Suppressor macrophage (primary cell): ENCODE measurements at places on chromosomes 5 and 9.

DNA sequence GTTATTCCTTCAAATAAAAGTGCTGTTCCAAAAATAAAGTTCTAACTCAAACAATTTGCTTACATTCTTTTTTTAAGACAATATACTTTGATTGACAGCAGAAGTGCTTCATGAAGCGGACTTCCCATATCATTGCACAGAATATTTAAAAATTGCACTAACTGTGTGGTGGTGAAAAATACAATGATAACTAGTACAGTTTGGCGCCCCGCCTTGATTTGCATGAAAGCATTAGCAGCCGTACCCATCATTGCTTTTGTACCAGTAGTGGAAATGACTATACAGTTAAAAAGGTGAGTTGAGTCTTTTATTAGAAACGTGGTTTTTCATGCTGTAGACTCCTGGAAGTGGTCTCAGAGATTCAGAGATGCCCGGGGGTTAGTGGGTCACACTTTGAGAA, 69.5 kb upstream of the MAP3K1 start:
- DNase-seq = no peak

GRCh38 chr9:114012126-114012525, 66.0 kb downstream of the AMBP start:
- DNase-seq = no peak

- DNase-seq = no peak
These were observed 439.0 kb upstream of the PTGER4 start for GRCh38 chr5:40240671-40241070.

DNA sequence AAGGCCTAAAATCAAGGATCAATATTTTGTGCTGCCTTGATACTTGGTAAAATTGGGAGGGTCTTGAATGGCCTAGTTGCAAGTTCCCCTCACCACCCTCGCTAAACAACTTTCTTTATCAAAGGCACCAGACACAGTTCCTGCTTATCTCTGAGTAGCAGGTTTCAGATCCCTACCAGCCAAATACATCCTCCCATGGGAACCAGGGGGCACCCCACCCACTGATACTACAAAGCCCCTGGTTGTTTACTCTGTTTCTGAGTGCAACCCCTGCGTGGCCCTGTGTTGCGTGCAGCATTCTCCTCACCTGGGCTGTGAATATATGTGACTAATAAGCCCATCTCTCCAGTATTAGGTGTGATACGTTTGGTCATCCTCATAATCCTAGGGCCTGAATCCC, 314.9 kb downstream of the DRD1 start:
- no peak for DNase-seq

DNA sequence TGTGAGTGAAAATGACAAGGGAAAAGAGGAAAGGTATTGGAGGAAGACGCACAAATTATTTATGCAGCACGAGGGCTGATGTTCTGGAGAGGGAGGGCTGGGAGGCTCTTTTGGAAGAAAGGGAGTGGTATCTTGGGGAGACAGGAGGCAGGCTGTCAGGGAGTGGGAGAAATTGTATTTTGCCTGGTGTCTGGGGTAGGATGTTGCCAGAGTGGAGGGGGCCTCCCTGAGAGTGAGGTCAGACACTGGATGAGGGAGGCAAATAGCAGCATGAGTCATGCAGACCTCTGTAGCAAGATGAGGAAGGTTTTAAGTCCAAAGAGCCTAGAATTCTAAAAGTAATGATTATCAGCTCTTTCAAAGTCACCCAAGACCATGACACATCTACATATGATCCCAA, 158.0 kb downstream of the DMRT2 start:
- no peak for DNase-seq

DNA sequence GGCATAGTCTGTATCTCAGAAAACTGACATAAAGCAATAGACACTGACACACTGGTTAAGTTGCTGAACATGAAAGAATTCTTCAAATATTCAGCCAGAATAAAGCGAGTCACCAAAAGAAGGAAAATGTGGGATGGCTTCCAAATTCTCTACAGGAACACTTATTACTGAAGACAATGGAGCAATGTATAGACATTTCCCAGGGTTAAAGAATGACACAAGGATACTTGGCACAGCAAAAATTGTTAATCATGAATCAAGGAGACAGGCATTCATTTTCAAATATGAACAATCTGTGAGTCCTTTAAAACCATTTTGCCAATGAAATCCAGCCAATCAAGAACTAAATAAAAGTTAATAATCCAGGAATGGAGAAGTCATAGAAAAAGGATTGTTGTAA, 92.5 kb downstream of the MTX3 start:
- no peak for DNase-seq

- DNase-seq = no peak
These were observed 815.8 kb downstream of the EFNA5 start for GRCh38 chr5:106854922-106855321.

DNA sequence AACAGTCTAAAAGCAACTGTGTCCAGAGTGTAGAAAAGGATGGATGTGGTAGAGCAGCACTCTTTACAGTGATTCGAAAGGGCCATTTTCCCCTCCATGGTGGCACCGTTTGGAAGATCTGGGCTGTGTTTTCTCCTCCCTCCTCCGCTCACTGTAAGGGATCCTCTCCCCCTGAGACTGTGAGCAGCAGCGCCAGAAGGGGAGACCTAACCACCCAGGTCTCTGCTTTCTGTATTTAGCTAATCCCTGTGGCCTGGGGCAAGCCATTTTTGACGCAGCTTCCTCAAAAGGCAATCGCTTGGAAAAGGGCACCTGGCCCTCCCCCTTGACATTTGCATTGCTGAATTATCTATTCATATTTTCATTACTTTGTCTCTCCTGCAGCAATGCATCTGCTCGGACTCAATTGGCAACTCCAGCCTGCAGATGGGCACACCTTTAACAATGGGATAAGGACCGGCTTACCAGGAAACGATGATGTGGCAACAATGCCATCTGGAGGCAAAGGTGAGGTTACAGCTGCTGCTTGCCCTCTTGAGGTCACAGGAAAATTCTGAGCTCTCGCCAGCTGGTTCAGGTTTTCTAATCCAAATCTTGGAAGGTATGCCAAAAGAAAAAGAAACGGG, 244.3 kb upstream of the WWC1 start:
- peak; percentile 31 for DNase-seq

DNA sequence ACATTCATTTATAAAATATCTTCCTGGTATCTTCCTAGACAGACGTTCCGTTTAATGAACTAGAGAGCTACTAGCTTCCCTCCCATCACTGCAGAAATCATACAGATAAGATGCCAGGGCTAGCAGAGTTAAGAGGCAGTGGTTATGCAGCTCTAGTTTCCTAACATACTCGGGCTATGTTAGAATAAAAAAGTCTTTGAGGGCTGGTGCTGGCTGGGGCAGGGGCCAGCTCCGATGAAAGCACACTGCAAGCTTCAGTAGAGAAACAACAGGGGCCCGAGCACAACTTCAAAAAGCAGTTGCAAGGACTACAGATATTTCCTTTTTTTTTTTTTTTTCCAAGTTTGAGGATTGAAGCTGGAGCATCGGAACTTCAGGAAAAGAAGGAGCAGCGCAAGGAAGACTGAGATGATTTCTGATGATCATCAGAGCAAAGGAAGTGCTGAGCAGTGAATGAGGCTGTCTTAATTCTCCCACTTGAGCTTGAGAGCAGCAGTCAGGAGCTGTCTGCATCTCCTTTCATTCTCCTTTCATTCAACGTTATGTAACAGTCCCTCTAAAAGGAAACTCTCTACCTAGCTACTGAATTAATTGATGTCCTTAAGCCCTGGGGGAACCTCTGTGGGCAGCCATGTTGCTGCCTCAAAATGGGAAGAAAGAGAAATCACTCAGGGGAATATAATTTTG, 47.6 kb upstream of the ADCY2 start:
- no peak for DNase-seq

DNA sequence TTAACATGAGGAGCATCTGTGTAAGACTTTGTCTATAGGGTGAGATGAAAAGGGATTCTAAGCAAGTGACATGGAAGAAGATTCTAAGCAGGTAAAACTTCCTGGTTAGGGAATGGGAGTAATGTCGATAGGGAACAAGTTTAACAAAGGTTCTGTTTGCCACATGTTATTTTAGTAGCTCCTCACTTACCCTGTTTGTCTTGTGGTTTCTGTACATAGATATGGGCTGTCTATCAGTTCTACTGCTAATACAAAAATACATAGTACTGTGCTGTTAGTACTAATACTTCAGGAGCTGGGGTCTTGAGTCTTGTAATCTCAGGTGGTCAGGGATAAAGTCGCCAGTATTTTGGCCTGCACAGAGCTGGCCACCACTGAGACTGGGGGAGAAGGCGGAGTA, 32.9 kb downstream of the RAB24 start:
- no peak for DNase-seq

DNA sequence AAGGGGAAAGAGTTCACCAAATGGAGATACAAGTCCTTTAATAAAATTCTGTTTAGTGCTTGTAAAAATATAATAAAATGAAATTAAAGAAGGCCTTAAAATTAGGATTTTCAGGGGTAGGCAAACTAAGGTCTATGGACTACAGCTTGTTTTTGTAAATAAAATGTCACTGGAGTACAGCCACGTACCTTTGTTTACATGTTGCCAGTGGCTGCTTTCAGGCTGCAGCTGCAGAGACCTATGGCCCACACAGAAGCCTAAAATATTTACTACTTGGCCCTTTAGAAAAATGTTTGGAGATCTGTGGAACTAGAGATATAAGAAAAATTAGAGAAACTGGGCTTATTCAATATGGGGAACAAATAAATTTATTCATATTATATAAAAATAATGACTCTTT, 122.8 kb downstream of the RPS23 start:
- no peak for DNase-seq

DNA sequence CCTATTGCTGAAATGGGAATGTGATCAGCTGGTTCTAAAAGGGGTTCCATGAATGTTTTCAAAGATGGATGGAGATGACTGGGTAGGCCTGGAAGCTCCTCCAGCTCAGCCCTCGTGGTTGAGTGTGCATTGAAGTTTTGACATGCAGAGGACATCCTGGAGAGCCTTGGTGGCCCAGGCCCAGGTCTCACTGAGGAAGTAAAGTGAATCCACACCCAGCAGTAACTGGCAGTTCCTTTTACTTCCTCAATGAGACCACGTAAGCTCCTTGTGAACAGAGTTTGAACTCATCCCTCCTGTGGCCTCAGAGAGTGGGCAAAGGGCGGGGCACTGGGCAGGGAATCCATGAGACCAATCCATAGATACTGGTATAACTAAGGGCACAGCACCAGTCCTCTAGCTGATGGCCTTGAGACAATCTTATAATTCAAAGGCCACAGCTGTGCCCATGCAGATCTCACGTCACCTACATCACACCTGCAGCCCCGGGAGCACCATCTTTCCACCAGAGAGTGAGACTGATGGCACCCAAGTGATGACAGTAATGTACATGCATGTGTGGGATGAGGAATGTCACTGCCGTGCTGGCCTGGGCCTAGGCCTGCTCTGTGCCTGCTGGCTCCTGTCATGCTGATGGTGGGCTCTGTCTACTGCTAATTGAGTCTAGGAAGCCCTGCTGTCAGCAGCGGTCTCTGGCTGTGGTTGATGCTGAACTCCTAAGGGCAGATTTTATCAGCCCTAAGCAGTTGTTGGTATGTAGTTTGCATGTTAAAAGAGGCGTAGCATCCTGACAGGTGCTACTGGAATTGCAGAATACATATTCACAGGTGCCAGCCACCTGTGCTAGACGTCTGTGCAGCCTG, 257.8 kb downstream of the FSTL4 start:
- peak; percentile 19 for DNase-seq

GRCh38 chr5:124365361-124365801, 381.1 kb downstream of the ZNF608 start:
- no peak for DNase-seq
